Cortex of kidney (tissue), 1 donor: ENCODE measurements at places on chromosomes 1 and 21.

- DNase-seq: no peak
Measured at GRCh38 chr1:41452704-41453290, 31.7 kb downstream of the EDN2 start.

DNA sequence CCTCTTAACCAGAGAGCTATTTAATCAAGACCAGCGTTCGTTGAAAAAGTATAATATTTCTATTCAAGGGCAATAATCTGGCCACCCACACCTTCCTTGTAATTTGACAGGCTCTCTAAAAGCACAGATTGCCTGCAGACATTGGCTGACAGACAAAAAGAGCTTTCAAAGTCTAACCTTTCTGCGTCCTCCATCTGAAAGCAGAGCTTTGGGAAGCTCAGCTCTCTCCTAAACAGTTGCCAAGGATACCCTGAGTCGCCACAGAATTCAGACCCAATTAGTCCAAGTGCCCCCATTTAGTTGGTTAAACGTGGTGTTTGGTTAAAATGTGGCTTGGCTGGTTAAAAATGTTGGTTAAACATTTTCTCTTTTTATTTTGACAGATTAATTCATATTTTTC is 33.7 kb upstream of the PLA2G2C start:
- DNase-seq: no peak

GRCh38 chr1:227167276-227168101 is 150.8 kb downstream of the CDC42BPA start:
- DNase-seq: no peak

DNA sequence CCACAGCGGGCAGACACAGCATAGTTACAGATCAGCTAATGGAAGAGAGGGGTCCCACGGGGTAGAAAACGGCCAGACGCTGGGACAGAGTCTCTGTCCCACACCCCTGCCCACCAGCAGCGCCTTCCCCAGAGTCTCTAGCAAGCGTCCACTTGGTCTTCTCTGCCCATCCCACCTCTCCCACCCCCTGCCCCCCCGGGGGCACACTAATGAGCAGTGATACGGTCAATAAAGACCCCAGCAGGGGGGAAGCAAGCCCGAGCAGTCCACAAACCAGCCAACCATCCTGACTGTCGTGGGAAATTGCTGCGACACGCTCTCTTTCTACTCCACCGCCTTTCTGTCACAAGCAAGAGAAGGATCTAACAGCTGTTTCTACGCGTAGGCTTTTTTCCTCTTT is 374.7 kb downstream of the NPHP4 start:
- no peak for DNase-seq

- no peak for DNase-seq
Measured at GRCh38 chr1:3367376-3367775, 87.1 kb upstream of the ARHGEF16 start.

- no peak for DNase-seq
Measured at GRCh38 chr1:93681101-93681988, at the start of gene BCAR3. TSS of gene BCAR3 (minus strand) at chr1:93681837. CDS start at chr1:93674930, 6,907 bp downstream.

- no peak for DNase-seq
Measured at GRCh38 chr1:243587823-243588560, 262.1 kb downstream of the AKT3 start.

DNA sequence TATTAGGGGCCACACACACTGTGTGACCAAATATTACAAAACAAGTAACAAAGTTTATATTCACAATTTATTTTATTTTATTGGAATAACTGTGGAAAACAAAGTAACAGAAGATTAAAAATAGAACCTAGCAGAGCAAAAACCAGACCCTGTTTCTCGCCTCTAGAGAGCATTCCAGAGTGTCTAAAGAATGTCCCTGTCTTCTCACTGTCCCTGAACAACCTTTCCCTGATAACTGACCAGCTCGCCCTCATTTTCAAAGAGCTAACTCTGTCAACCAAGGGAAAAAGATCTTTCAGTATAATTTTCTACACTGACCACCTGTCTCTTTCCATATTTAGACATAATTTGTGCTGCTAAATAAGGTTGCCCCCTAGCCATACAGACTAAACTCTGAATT is 646.9 kb downstream of the USP25 start:
- DNase-seq: no peak

DNA sequence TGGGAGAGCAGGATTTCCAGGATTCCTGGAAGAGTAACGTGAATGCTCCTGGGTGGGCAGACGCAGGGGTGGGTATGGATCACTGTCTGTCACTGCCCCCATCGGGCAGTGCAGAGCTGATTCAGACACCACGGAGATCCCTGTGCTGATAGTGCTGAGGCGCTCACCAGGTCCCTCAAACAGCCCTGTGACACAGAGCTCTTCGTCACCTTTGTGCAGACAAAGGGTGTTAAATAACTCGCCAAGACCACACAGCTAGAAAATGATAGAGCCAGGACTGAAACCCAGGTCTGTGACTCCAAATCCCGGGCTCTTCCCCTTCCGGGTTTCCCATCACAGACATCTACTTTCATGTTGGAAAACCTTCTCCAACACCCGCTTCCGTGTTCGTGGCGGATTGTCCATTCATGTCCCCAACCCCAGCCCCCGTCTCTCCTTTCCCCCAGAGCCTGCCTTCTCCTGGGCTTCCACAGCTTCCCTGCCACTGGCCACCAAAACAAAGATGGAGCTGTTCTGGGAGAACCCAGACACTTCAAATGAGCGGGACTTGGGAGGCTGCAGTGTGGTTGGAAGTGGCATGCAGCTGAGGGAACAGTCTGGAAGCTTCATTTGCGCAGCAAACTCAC is 2.6 kb downstream of the EFHD2 start:
- no peak for DNase-seq

GRCh38 chr1:147444381-147444780 is 96.9 kb upstream of the BCL9 start:
- no peak for DNase-seq

DNA sequence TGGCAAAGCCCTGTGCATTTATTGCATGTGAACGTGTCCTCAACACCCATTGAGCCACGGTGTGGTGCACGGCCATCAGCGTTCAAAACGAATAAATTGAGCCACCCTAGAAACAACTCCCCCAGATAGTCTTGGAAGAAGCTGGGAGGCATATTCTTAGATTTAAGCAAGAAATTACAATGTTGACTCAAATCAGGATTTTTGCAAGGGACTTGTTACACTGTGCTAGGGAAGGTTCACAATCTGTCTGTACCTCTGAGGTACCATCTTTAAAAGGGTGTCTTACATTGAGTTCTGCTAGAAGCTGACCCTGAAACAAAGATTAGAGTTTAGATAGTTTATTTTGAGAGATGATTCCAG is 16.2 kb downstream of the CD247 start:
- no peak for DNase-seq

GRCh38 chr21:33884376-33885171 is 31.0 kb downstream of the ATP5PO start:
- no peak for DNase-seq

DNA sequence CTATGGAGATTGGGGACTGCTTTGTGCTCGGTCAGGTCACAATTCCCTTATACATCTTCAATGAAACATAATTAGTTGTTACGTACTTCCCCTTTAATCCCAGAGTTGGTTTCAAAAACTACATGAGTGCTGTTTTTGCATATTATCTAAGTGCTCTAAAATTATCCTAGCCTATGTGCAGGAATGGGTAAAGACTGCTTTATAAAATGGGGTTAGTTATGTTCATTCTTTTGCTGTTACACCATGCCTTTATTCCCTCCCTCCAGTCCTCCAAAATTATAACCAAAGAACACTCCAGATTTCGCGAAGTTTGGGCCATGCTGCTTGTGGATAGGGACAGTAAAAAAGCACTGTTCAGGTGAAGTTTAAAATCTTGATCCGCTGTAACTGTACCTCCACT is 173.9 kb upstream of the SNX7 start:
- no peak for DNase-seq

- DNase-seq: no peak
Measured at GRCh38 chr21:42425591-42425990, 21.9 kb downstream of the UBASH3A start.

- no peak for DNase-seq
Measured at GRCh38 chr1:109589177-109589576, 30.2 kb downstream of the GNAT2 start.

DNA sequence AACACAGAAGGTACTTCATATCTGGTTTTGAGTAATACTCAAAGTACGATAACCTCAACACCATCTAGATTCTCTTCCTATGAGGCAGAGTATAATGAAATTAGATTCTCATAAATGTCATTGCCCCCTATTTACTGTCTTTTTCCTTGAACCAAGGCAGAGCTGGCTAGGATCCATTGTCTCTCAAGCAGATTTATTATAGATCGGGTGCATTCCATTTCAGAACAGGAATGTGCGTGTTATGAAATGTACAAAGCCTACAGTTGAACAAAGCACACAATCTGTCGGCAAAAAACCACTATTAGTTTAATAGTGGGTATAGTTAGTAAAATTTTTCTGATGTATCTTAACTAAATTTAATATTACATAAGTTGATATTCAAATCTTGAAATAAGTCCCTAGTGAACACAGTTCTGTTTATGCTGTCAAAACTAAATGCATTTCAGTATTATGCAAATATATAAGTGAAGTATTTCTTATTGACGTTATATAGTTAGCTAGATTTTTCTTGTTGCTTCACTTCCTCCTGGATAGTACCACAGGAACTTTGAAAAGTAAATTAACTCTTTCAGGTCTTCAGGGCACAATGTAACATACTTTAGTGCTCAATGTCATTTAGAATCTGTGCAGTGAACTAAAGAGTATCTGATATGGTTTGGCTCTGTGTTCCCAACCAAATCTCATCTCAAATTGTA is 92.1 kb downstream of the DDAH1 start:
- no peak for DNase-seq

DNA sequence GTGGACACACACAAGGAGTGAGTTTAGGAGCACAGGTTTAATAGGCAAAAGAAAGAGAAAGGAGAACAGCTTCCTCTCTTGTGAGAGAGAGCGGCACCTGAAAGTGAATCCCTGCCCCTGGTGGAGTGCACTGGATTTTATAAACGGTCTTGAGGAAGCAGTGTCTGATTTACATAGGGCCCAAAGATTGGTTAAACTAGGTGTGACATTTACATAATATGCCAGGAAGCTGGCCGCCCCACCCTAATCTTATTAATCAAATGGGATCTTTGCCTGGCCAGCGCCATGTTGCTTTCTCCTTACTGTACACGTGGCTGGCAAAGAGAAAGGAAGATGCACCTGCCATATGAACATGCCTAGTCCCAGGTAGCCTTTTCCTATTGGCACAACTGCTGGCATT is 38.7 kb downstream of the CFH start:
- DNase-seq: no peak

DNA sequence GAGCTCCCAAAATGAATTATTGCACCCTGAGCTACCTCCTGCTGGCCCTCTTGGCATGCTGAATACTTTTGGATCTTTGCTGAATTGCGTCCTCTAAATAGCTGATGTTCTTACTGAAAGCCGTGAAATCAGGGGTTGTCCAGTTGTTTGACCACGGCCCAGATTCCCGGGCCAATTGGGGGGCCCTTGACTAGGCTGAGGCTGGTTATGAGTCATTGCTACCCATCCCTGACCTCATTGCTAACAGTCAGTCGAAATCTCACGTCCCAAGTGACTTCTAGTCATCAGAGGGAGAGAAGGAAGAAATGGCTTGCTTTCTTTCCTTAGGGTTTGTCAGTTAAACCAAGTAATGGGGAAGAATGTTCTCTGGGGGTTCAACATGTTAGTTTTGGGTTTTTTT is 37.4 kb downstream of the SMYD2 start:
- no peak for DNase-seq

DNA sequence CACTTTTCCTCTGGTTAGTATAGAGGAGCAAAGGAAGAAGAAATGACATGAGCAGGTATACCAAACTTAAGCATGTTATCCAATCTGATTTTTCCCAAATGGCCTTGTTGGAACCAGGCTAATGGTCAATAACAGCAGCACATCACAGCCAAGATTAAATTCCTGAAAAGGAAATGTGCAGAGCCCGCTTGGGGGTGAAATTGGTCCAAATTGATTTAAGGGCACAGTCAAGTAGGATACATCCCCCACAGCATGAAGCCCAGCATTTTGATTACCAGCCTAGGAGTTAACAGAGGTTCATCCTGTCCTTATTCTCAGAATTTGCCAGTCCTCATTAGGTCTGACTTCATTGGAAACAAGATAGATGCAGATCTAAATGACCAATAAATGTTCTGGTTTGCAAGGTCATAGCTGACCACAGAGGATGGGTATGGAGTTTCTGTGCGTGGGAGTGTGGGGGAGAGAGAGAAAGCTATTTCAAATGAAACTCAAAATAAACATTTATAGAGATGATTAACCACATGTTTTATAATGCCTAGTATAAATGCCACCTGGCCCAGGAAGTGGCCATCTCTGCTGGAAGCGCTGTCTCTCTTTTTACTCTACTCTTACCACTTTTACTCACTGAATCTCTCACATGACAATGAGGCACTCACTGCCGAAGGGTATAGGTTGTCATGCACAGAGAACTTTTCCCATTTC is 38.7 kb downstream of the RGS5 start:
- no peak for DNase-seq

DNA sequence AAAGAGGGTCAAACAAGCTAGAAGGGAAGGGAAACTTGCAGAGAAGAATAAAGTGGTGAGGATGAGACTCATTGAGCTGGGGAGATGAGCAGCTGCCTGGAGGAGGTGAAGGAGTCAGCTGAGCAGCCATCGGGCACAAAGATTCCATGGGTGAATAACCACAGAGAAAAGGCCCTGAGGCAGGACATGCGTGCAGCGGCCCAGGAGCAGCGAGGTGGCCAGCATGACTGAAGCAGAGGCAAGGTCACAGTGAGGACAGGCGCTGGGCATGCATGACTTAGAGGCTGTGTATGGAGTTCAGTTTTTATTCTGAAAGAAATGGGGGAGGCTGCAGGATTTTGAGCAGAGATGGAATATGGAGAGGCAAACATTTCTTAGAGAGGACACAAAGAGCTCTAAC is 24.9 kb downstream of the OLFML2B start:
- no peak for DNase-seq

DNA sequence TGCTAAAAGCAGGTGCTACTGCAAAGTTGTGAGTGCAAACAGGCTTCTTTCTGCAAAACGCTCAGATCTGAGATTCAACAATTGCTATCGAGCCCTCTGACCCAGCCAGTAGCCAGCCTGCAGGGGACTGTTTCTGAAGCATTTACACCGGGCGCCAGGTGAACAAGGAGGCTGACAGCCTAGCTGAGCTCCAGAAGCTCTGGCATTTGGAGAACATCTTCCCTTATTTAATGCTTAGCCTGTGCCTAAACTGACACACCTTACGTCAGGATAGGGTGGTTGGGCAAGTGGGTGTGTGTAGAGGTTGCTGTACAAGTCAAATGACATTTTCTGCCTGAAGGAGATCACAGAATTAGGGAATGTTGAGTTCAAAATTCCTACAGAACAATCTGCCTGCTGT is 15.8 kb upstream of the PLA2G2C start:
- no peak for DNase-seq
